ENCODE measurements at places on chromosomes 11 and 22.

DNA sequence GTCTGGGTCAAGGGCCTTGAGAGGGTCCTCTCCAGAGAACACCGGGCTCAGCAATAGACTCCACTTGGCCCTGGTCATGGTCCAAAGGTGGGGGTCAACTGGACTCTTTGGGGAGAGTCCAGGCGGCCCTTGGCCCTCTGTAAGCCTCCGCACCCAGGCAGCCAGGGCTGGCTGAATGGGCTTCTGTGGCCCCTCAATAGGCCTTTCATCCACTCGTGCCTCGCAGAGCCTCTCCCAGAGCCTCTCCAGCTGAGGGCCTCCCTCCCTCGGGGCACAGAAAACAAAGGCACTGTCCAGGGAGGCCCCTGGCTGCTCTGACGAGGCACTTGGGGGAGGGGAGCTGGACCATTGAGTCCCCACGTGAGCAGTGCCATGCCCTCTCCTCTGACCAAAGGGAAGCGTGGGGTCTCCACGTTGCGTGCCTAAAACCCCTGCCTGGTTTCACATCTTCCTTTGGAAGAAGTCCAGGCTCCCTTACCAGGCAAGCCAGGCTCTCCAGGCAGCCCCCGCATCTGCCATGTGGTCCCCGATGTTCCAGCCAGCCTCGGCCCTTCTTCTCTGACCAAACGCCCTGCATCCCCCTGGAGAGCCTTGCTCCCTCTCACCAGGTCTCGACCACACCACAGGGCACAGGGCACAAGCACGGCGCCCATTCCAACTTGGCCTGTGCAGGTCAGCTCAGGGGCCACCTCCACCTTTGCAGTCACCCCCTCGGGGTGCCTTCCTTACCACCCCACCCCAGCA lies 15.5 kb downstream of the KIAA0930 start:
- no peak for DNase-seq

DNA sequence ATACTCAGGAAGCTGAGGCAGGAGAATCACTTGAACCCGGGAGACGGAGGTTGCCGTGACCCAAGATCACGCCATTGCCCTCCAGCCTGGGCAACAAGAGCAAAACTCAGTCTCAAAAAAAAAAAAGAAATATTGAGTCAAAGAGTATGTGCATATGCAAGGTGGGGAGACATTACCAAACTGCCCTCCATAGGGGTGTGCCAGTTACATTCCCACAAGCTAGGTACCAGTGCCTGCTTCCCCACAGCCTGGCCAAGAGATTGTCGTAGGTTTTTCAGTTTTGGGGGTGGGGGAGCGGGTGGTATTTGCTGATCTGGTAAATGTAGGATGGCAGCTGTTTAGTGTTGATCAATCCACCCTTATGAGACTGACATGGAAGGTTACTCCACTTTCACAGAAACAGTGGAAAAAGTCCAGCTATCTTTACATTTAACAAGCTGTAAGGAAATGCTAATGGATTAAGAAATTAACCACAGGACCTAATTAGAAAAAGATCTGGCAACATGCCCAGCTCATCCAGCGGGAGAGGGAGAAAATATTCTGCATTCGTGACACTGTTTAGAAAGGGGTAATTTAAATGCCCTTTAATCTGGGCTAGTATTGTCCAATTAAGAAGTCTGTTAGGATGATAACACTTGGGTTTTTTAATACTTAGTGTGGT lies 89.4 kb downstream of the PACS1 start:
- no peak for DNase-seq

DNA sequence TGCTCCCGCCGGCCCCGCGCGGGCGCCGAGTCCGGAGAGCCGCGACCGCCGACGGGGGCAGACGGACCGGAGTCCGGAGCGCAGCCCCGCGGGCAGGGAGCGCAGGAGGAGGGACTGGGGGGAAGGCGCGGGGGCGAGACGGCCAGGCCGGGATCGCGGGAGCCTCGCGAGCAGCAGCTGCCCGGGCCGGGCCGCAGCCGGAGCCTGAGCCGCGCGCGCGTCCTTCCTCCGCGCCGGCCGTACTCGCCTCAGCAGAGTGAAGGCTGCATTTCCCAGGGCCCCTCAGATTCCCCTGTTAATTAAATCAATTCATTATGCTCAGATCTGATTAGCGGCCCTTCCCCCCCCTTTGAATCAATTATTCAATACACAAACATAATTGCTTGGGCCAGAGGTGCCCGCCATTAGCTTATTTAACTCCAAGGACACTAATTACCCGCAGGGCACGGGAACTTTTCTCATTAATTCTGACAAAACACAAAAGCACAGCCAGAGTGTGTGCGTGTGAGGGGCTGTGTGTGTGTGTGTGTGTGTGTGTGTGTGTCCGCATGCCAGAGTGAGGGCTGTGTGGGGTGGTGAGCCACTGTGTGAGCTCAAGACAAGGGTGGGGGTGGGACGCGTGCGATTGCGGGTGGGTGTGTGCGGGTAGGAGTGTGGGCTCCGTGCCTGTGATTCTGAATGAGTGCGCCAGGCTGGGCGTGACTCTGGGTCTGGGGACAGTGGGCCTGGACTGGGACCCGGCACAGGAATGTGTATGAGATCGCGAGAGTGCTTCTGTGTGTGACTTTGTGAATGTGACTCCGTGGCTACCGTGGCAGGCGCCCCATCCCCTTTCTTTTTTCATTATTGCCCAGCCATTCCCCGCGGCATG lies 5.1 kb upstream of the LMO1 start:
- no peak for DNase-seq

DNA sequence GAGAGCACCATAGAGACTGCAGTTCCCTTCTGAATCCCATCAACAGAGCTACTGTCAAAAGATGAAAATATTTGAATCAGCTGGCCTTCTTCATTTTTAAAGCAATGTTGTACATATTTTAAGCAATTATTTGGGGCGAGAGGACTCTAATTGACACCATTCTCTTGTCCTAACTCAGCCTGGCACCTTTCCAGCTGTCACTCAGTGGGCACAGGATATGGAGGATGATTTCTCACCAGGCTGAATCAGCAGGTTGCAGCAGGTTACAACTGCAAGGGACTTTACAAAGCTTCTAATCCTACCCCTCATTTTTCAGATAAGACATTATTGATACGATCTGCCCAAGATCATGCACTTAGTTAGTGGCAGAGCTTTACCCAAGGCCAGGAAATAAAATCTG lies 11.9 kb upstream of the WT1 start:
- DNase-seq = no peak

GRCh38 chr11:34601609-34602008 lies 19.3 kb upstream of the EHF start:
- DNase-seq = no peak

DNA sequence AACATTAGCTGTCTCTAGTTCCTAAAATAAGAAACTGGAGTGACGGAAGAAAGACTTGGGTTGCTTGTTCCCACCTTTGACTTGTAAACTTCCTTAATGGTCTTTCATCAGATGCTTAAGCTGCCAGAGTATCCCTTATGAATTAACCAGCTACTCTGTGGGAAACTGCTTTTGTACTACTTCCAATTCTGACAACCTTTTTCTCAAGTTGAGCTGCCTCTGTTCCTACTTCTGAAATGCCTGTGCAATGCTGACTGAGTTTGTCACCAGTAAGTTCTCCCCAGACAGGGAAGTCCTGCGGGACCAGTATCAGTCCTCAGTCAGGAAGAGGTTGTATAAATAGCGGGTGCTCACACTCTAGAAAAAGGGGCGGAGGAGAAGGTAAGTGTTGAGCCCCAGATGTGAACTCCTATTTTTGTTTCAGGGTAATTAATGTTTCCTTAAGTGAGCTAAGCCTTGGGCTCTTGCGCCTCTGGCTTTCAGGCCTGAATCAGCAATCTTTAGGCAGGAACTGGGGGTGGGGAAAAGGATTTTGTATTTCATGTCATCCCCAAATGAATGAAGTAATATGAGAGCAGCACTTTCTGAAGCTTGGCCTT lies 67.2 kb downstream of the CECR2 start:
- no peak for DNase-seq

DNA sequence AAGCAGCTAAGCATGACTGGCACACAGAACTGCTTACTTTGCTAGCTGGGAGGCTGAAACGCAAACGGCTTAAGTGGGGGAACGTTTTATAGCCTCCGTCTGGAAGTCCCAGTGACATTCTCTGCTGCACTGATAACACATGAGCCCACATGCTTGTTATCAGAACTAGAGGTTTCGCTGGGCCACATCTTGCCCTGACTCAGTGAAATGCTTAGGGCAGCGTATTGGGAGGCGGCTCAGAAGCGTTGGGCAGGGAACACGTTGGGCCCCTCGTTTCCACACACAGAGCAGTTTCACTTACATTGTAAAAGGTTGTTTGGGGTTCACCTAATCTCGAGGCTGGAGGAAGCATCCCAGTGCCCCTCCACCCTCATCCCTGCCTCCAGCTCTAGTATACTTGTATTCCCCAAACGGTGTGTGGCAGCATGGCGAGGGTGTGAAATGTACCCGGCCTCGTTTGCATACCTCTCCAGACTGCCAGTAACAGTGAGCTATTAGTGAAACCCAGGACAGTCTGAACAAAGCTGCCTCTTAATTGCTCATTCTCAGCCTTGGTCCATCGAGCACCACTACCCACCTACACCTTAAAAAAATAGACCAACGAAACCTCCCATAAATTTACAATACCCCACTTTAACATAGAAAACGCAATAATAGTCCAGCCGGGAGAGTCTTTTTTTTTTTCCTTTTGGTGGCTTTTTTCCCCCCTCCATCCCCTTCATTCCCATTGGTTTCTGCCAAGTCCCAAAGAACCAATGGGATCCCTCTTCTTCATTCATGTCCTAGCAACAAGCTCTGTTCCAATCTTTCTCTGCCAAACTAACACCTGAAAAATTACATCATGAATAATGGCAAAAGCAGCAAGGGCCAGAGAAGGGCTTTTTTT lies 218.8 kb upstream of the SORL1-AS1 start:
- DNase-seq = no peak

DNA sequence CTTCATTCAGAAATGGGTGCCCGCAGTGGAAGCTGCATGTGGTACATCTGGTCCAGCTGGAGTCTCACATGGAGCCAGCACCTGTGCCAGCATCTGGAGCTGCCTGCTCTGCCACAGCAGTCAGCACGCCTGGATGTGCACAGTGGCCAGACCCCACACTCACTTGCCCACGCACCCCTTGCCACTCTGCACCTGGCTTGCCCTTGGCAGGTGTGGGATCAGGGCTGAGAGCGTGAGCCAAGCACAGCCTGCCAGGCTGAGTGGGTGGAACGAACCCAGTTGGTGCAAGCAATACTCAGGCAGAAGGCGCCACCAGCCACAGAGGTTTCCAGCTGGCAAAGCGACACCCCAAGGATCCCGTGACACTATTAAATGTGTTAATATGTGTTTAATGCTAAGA lies 95.5 kb upstream of the AMOTL1 start:
- no peak for DNase-seq

DNA sequence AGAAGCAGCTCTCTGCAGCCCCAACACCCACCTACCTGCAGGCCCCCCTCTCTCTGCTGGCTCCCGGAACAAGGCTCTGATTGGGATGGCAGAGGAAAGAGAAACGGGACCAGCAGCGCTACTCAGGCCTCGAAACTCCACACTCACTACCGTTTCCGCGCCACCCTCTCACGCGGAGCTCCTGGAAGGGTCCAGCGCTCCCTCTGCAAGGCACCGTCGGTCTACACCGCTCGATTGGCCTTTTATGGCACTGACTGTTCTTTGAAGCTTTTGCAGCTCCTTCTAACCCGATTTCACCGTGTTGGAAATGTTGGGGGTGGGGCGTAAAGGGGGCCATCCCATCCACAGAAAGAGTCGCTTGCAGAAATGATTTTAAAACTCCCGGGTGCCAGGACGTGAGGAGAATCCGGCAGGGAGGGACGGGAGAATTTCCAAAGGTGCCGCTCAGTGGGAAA lies 323 bp upstream of the PANX1 start:
- DNase-seq = no peak

- DNase-seq = no peak
Measured at GRCh38 chr11:2683806-2684205, 16.0 kb downstream of the KCNQ1OT1 start.

DNA sequence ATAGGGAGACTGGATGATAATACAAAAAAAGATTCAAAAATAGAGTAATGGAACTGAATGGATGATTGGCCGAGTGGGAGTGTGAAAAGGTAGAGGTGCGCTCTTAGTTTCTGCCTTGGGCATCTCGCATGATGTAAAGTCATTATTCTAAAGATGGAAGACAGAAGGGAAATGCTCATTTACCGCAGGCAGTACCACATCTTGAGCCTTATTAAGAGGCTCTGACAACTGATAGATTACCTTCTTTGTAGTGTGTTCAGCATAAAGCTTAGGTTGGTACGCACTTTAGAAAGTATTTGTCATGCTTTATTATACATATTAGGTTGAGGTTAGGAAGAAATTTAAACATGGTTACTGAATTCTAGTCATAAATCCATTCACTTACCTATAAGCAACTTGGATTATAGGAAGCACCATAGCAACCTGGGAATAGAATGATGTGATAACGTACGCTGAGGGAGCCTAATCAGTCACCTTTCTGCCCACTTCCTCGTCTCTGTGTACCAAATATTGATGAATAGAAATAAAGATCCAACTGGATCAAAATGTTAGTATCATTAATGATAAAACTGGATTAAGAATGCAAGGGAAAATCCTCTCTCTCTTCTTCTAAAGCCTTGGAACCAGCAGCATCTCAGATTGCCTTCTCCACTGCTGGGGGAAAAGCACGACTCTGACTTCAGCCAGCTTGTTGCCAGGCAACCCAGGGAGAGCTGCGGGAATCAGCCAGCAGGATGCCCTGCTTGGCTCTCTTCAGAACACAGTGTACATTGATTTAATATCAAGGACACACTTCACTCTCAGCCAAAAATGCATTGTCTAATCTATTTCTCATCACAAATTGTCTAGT lies 29.0 kb upstream of the VWA5A start:
- no peak for DNase-seq

GRCh38 chr11:124122123-124122522 lies 6.9 kb downstream of the VWA5A start:
- DNase-seq = no peak

GRCh38 chr11:103434073-103434411 lies 324.8 kb downstream of the DYNC2H1 start:
- DNase-seq = no peak

- DNase-seq = no peak
Measured at GRCh38 chr11:46508360-46508759, 85.5 kb downstream of the AMBRA1 start.

DNA sequence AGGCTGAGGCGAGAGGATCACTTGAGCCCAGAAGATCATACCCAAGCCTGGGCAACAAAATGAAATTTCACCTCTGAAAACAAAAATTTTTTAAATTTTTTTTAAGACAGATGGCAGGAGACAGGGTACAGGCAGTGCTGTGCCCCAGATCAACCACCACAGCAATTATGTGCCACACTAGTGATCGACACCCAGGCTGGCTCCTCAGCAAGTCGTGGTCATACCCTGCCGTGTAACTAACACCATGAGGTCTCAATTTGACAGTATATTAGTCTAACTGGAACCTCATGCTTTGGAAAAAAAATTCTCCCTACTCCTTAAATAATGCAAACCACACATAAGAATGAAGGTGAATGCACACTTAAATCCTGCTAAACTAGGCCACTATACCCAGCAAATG lies 8.3 kb downstream of the SF3A1 start:
- no peak for DNase-seq

Data from stimulated activated CD4-positive, alpha-beta T cell treated with anti-CD3 and anti-CD28 coated beads, Interleukin-1b, Interleukin-23, amount 100 ng/mL, for 1 hour (primary cell).